ENCODE measurements at places on chromosomes 12 and 14.

GRCh38 chr12:25829192-25829591, 129.3 kb upstream of the RASSF8 start:
- no peak for DNase-seq

GRCh38 chr14:34051966-34052657, 101.2 kb upstream of the EGLN3 start:
- DNase-seq, result no peak

GRCh38 chr12:3087758-3088650, 10.8 kb downstream of the TSPAN9 start:
- DNase-seq, result no peak

GRCh38 chr14:49505041-49505766, 81.0 kb downstream of the RPS29 start:
- no peak for DNase-seq

- DNase-seq, result no peak
Observed at GRCh38 chr14:64293976-64294671, at the start of gene ESR2. TSS of gene ESR2 (minus strand) at chr14:64294371. CDS start at chr14:64282985, 11,386 bp downstream.

GRCh38 chr14:42884100-42884499, 1277.4 kb downstream of the LRFN5 start:
- DNase-seq, result no peak

DNA sequence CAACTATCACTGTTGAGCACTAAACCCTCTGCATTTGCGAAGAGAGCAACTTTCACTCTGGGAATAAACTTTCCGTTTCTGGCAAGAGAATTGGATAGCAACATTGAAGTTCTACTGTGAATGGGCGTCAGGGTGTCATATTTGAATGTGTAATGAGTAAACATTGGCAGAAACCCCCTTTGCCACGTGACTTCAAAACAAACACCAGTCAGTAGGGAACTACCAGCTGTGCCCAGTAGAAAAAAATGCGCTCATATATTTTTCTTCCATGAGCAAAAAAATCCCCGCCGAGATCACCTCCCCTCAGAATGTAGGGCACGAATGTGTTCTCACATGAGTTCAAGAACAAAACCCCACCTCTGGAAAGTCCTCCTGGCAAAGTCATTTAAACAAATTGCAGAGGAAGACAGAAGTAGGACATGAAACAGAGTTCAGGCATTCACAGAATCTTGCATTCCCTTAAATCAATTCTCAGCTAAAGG, 80.6 kb downstream of the BTG1 start:
- peak; percentile 19 for DNase-seq

- DNase-seq, result no peak
Observed at GRCh38 chr12:97943359-97943758, 480.8 kb downstream of the RMST start.

- DNase-seq, result no peak
Observed at GRCh38 chr12:53231671-53231920, 413 bp downstream of the RARG start.

DNA sequence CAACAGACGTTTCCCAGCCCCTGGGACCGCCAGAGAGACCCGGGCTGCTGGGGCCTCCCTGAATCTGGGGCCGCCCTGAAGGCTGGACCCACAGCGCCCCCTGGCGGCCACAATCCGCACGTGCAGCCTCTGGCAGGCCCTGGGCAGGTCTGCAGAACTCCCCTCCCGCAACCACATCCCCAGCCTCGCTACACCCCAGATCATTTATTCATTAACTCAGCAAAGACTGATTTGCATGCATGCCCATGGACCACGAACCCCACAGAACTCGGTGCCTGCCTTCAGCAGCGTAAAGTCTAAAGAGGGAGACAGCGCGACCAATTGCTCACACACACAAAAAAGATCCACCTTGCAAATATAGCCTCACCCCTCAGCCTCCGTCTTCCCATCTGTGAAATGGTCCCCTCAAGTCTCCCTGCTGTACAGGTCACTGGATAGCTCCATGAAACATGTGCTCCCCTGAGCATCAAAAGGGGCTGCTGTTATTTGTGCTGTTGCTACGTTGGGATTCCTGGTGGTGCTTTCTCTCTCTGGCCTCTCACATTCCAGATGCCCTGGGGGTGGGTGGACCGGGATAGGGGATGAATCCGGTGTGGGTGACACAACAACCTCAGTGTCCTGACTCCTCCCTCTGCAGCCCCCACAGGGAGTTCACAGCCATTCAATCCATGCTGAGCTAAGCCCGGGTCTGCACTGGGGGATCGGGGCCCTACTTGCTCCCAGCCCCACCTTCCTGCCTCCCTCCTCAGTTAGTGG, 96.4 kb downstream of the SCARB1 start:
- peak; percentile 46 for DNase-seq

- no peak for DNase-seq
Observed at GRCh38 chr12:88994537-88994936, 357.8 kb downstream of the DUSP6 start.

DNA sequence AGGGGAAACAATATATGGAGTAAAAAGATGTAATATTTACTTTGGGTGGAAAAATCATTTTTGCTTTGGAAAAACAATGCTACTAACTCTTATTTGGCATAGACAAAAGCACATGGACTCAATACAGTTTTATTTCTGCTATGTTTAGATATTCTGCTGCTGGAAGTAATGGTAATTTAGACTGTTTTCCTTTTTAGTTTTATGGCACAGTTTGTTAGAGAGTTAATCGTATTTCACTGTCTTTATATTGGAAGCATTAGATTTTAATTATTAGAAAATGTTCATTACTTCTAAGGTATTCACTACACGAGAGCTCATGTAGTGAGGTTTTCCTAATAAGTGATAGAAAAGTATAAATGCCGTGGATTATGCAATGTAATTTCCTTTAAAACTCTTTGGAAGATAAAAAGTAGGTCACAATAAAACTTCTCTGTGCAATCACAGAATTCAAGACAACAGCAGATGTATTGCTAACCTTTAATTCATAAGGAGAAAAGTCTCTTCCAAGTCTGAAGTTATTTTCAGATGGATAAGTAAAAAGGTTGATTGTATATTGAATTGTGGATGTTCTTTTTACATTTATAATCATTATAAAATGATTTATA, 851.8 kb downstream of the TMTC2 start:
- no peak for DNase-seq

- DNase-seq, result no peak
Observed at GRCh38 chr14:102560458-102561261, 31.8 kb upstream of the RCOR1 start.

GRCh38 chr14:39016733-39017095, 86.3 kb downstream of the SEC23A start:
- DNase-seq, result no peak

GRCh38 chr12:22792138-22792537, 167.2 kb downstream of the ETNK1 start:
- no peak for DNase-seq

- DNase-seq, result no peak
Observed at GRCh38 chr12:108046650-108047049, 82.4 kb upstream of the WSCD2 start.

DNA sequence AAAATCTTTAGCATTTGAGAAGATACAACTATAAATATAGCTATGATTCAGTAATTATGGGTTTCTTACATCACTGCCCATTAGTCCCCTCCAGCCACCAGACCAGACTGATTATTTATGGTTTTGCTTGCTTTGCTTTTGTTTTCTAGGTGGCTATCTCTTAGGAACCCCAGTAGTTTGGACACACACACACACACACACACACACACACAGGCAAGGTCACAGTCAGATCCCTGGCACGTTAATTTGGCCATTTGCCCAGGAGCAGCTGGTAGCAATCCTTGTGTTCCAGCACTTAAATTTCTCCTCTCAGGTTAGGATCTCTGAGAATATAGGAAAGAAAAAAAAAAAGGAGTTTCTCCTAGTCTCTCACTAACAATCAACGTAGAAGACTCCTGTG, 90.2 kb upstream of the RESF1 start:
- no peak for DNase-seq

GRCh38 chr14:90632451-90632850, 183.8 kb downstream of the TTC7B start:
- no peak for DNase-seq

DNA sequence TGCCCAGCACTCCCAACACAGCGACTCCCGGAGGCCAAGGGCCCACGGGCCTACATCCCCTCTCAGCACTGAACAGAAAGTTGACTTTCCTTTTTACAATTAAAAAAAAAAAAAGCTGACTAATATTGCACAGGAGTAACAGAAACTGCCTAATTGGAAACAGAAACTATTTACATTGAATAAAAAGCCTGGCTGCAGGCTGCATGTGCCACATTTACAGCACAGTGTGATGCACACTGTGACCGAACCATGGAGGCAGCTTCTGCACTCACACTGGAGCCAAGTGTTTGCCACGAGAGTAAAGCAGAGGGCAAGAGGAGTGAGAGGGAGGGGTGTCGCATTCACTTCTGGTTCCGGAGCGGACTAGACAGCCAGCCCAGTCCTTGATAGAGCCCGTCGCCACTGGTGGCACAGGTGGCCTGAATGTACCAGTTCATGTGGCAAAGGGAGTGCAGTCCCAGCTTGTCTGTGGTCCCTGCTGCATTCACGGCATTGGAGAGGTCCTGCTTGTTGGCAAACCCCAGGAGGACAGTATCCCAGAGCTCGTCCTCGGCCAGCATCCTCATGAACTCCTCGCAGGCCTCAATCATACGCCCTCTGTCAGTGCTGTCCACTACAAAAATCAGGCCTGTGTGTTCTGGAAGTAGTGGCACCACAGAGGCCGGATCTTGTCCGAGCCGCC, 59.2 kb downstream of the SPPL3 start:
- DNase-seq, result peak; percentile 21

DNA sequence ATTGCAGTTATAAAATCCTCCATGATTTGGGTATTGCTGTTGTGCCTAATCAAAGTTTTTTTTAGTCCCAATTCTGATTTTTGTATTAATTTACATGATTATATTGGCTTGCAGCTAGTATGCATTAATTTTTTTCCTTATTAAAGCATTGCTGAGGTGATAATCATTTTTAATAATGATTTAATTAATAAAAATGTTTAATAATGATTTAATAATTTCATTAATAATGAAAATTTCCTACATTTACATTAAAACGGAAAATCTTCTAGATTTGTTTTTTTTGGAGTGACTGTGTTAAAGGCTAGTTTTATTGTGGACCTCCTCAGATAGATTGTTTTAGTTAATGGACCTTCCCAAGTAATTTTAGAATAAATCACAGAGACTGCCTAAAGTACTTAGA, 79.6 kb downstream of the CCDC91 start:
- no peak for DNase-seq

- DNase-seq, result no peak
Observed at GRCh38 chr12:45204757-45205156, 11.1 kb upstream of the ANO6 start.

DNA sequence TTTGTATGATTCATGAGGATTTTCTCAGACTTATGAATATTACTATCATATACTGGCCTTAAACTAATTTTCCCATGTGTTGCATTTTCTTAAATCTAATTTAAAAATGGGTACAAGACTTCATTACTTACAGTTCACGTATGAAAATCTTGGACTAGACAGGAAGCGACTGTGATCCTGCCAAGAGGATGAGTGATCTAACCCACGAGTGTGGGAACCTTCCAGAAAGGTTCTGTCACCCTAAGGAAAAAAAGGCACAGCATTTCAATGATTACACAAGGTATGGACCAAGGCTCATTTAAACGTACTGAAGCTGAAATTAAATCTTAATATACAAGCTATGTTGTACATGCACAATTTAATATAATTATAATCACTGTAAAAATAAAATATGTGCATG, 293.5 kb upstream of the DIO2 start:
- DNase-seq, result no peak

DNA sequence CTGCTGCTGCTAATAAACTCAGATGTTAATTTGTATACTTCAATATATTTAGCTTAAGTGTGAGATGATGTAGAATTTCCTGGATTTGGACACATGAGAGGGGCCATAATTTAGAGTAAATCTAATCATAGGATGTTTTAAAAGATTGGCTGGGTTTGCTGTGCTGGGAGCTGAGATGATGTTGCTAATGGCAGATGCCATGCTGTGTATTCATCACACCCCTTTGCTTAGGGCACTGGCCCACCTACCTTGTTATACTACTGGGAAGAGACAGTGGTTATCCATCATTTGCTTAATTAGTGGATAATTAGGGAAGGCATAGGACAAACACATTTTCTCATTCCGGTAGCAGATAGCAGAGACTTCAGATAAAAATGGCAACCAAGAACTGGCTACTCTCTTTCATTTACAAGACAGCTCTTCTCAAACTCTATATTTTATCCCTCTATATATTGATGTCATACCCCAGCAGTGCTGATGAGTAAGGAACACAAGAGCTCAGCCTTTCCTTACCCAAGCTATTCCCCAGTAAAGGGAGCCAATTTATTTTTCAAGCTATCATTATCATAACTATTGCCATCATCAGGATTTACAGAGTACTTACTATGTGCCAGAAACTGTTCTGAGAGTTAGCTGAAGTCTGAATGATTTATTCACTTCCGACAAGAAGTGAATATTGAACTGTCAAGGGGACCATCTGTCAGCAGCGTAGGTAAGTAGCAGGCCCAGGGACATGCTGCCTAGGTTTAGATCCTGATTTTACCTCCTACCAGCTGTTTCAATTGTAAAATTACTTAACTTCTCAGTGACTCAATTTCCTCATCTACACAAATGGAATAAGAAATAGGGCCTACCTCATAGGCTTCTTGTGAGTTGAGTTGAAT, 204.6 kb upstream of the FLRT2 start:
- no peak for DNase-seq

DNA sequence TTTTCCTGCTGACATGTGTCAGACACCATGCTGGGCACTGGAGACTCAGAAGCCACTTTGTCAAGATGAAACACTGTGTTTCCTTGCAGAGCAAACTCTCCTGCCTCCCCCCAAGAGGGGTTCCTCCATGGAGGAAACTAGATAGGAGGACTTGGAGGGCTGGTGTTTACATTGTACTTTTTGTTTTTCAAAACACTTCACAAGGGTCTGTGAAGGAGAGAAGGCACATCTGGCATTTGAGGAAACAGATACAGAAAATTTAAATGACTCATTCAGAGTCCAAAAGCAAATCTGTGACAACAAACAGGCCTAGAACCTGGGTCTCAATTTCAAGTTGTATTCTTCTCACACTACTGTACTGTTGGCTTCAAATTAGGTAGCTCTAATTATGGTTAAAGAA, 6.7 kb upstream of the CDKL1 start:
- no peak for DNase-seq

- no peak for DNase-seq
Observed at GRCh38 chr14:91290986-91291385, 46.5 kb upstream of the GPR68 start.

DNA sequence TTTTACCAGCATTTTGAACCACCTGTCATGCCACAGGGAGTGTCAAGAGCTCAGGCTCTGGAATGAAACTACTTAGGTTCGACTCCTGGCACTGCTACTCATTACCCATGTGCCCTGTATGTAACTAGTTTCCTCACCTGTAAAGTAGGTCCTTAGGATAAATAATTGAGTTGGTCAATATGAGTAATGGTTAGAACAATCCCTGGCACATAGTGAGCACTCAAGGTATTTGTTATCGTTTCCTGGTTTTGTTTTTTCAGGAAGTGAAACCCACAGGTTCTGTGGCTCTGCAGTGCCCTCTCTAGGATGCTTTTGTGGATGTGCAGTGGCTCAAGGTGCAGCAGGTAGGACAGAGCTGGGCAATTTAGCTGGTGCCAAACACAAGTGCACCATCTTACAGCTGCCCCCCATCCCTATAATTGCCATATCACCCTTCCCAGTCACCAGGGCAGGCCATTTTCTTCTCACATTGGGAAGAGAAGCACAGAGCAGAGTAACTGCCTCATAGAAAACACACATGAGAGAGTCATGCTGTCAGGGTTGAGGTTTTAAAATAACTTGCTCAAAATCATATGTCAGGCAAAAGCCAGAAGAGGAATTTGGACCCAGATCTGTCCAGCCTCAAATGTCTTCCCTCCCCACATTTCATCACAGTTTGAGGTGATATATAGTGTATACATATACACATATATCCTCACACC, 297.5 kb downstream of the RPAP3 start:
- DNase-seq, result no peak

GRCh38 chr14:53517270-53517960, 364.3 kb upstream of the DDHD1 start:
- DNase-seq, result no peak
